ENCODE measurements at places on chromosomes 3 and 15.

DNA sequence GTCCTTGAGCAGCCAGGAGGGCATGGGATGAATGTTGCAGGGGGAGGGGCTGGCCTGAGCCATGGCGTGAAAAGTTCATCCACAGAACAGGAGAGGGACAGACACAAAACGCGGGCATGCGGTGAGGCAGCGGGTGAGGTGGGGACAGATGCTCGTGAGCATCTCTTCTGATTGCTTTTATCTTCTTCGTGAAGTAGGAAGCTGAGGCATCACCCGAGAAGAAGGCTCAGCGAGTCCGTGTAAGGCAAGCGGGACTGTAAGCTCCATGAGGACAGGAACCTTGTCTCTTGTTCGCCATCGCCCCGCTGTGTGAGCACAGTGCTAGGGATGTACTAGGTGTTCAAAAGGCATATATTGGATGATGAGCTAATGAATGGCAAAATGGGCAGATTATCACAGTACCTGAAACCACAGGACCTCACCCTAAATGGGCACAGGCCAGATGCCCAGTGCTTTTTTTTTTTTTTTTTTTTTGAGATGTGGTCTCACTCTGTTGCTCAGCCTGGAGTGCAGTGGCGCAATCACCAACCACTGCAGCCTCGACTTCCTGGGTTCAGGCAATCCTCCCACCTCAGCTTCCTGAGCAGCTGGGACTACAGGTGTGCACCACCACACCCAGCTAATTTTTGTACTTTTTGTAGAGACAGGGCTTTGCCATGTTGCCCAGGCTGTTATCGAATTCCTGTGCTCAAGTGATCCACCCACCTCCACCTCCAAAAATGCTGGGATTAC, 46.8 kb downstream of the CPN2 start:
- no peak for DNase-seq

DNA sequence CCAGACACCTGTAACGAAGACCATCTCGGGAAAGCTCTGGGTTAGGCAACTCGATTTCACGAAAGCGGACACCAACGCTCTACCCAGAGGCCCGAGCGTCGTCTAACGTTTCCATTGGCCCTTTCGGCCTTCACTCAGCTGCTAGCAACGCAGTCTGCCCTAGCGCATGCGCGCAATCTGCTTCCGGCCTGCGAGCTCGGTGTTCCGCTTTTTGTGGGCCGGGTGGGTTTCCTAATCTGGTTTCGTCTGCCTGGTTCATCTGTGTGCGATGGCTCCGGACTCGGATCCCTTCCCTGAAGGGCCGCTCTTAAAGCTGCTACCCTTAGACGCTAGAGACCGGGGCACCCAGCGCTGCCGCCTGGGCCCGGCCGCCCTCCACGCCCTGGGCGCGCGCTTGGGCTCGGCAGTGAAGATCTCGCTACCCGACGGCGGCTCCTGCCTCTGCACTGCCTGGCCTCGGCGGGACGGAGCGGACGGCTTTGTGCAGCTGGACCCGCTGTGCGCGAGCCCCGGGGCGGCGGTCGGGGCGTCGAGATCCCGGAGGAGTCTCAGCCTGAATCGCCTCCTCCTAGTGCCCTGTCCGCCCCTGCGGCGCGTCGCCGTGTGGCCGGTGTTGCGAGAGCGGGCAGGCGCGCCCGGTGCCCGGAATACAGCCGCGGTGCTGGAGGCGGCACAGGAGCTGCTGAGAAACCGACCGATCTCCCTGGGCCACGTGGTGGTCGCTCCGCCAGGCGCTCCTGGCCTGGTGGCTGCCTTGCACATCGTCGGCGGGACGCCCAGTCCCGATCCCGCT, 24.0 kb upstream of the GATM start:
- peak; percentile 96 for DNase-seq

DNA sequence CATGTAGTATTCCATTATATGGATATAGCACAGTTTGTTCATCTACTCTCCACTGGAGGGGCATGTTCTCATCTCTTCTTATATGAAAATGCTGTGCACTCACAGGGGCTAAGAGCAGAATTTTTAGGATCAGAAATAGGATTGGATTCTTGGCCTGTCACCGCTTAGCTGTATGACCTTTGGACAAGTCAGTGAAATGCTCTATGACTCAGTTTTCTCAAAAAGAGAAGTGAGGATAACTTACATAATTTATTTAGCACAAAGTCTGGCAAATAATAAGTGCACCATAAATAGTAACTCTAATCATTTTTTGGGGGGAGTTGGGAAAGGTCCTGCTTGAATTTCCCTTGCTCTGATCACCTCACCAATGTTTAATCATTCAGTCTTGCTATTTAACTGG, 103.7 kb upstream of the LRIG1 start:
- DNase-seq, result no peak

GRCh38 chr3:58383904-58384303, 49.7 kb downstream of the PDHB start:
- no peak for DNase-seq

DNA sequence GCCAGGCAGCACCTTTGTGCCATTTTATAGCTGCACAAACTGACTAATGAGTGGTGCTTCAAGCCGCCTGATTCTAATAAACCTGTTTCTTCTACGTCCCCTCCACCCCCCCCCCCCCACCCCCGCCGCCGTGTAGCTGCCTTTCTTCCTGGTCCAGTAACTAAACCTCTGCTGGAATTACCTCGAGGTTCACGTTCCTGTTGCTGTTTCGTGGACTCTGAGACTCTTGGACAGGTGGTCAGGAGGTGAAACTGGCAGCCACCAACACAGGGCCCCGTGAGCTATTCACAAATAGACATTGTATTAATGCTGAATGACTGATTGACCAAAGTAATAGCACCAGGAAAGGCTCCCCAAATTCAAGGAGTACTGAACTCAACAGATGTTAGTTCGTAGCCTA, 73.9 kb downstream of the TRIM69 start:
- DNase-seq, result no peak

DNA sequence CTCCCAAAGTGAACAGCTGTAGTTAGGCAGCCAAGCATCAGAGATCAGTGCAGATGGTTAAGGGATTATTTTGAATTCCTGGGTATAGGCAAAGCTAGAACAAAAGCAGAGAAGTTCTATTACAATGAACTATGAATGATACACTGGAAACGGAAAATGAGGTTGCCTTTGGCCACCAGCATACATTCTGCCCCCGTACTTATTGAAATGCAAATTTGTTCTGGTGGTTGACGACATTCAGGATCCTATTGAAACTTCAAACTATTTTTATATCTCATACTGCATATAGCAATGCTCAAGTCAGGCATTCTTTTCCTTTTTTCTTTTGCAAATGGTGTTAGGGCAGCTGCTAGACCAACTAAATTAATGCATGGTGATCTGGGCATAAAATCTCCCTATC, 61.7 kb downstream of the SLC12A1 start:
- no peak for DNase-seq

DNA sequence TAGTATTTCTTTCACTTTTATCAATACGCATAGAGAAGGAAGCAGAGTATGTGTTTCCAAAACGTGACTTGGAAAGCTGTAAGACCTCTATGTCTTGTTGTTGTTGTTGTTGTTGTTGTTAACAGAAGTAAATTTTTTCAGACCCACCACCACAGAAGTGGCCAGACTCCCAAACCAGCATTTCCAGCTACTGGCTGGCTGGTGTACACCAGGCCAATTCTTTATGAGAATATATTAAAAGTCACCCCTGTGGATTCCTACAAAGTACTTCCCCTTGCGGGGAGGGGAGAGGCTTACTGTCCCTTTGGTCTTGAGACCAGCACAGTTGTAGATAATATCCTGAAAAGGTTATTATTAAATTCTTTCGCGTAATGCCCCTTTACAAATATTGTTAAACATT, 1.6 kb upstream of the FOXP1 start:
- peak; percentile 6 for DNase-seq

DNA sequence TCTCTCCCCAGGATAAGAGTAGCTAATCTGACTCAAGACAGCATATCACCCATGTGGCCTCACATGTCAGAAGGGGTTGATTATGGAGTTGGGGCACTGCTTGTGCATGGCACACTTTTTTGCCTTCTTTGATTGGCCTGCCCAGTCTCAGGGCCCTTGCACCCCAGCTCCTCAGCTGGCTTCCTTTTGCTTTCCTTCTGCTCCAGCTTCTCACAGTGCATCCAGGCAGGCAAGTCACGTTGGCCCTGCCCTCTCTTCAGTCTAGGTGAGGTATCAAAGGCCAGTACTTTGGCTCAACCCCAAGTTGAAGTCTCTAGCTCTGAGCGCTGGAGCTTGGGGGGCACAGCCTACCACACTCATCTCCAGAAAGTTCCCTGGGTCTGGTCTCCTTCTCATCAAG, 42.2 kb downstream of the NGRN start:
- no peak for DNase-seq

- DNase-seq, result no peak
Measured at GRCh38 chr3:141456301-141456625, 30.6 kb upstream of the RASA2 start.

- DNase-seq, result no peak
Measured at GRCh38 chr3:33364060-33364459, 76.1 kb downstream of the UBP1 start.

DNA sequence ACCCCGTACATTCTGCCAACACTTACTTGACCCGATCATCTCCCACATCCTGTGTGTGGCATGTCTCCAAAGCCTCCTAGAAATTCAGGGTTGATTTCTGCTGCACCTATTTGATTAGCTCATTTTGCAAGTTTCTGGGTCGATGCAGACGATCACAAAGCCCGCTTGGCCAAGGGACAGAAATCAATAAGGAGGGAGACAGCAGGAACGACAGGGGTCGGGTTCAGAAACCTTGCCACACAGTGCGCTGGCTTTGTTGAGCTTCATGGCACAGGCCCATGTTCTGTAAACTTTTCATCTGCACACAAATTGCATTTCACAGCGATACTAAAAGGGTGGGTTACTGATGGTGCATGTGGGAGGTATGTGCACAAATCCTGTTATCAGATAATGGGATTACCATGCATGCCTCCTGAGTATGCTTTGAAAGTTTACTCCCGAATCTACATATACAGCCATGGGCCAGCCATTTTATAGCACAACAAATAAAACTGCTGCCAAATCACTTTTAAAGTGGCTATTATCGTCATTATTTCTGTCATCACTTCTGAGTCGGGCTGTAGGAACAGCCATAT, 95.9 kb upstream of the ATP11B start:
- DNase-seq, result no peak

DNA sequence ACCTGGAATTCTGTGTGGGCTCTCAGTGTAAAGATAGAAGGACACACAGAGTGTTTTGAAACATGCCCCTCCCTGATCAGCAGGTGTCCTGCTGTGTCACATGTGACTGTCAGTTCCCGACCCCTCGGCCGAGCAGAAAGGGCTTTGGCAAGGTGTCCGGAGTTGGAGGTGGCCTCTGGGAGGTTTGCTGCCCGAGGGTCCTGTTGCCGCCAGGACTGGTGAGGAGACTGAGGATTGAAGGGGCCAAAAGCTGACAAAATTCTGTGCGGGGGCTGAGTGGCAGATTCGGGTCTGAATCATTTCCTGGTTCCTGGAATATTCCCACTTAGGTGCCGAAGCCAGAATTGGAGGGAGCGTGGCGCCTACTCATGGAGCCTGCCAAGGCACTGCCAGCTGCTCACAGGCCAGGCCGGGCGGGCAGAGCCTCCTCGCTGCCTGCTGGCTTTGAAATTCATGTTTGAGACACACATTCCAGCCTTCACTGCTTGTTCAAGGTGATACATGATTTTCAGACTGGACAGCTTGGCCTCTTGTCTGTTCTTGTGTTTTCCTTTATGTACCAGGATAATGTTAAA, 83.8 kb downstream of the APBA2 start:
- no peak for DNase-seq

- DNase-seq, result no peak
Measured at GRCh38 chr3:137988152-137988551, 21.8 kb upstream of the CLDN18 start.

GRCh38 chr15:45197512-45197911, 9.7 kb upstream of the SHF start:
- no peak for DNase-seq

DNA sequence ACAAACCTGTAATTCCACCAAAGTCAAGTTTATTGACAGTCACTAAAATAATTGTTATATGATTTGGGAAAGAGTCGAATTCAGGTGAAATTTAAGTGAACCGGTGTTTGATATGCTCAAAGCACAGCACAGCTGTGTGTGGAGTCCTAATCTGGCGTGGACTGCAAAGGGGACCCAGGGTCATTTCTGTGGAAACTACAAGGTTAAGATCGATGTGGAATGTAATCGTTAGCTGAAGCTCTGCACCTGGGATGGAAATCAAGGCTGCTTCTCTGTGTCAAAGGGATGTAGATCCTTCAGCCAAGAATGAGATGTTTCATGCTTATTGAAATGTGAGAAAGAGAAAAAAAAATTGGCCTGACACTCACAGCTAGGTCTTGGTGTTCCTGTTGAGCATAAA, 1.6 kb upstream of the ELP6 start:
- no peak for DNase-seq
